ENCODE measurements at places on chromosomes 2 and 18.

- no peak for DNase-seq
Measured at GRCh38 chr2:99106913-99107312, 34.6 kb upstream of the C2orf15 start.

- no peak for DNase-seq
Measured at GRCh38 chr2:70526126-70526525, 27.5 kb downstream of the TGFA start.

DNA sequence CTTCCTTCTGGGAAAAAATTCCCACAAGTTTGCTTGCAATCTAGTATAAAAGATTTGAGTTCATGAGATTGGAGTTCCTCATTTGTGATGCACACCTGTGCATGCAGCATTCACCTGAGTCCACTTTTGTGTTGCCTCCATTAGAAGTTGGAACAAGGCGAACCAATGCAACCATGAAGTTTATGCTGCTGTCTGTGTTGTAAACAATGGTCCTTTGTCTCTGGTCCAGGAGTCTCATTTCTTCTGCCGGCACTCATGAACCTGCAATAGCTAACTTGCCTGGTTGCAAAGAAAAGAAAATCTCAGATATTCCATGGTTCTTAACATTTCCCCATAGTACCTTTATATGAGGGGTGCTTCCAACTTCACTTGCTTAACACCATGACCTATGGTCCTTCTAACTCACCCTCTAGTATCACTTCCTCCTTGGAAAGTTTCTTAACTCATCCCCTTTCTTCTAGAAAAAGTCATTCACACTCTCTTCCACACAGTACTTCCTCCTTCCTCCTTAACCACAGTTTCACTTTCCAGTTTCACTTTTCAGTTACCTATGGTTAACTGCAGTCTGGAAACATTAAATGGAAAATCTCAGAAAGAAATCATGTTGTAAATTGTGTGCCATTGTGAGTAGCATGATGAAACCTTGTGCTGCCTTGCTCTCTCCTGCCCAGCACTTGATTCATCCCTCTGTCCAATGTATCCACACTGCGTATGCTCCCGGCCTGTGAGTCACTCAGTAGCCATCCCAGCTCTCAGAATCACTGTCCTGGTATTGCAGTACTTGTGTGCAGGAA, 128.8 kb upstream of the TRIB2 start:
- no peak for DNase-seq

DNA sequence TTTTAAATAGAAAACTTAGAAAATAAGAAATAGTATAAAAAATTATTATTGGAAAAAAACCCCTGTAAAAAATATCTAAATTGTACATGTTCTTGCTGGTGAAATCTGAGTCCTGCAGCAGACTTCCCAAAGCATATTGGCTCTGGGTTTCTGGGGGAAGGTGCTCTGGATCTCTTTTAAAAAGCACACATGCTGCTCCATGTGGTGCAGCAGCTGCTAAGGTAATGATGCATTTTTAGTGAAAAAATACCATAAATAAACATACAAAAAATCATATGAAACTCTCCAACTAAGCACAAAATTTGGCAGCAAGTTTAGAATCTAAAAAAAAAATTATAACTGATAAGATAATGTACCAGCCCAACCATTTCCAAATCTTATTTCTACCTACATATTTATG, 216.5 kb downstream of the GPD2 start:
- DNase-seq: no peak

- DNase-seq: no peak
Measured at GRCh38 chr18:42864876-42865275, 250.6 kb downstream of the RIT2 start.

Measured in stimulated activated CD8-positive, alpha-beta memory T cell treated with anti-CD3 and anti-CD28 coated beads, Interleukin-2, amount 100 ng/mL, for 48 hours (primary cell).